ENCODE measurements at places on chromosomes 1 and 21.

DNA sequence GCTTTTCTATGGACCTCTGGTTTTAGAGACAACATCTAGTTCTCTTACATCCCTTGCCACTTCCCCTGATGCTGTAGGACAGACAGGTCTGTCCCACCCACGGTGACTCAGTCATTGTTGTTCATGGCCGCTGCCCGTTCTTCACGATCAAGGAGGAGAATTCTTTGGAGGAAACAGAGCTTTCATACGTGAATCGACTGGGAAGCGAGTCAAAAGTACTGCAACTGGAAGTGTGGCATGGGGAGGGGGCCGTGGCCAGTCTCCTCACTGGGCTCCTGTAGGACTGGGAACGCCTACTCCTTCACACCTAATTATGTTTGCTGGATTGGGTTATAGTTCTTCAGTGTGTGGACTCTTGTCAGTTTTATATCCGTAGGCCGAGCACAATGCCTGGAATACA, 4.4 kb upstream of the SLC37A1 start:
- DNase-seq, result no peak

DNA sequence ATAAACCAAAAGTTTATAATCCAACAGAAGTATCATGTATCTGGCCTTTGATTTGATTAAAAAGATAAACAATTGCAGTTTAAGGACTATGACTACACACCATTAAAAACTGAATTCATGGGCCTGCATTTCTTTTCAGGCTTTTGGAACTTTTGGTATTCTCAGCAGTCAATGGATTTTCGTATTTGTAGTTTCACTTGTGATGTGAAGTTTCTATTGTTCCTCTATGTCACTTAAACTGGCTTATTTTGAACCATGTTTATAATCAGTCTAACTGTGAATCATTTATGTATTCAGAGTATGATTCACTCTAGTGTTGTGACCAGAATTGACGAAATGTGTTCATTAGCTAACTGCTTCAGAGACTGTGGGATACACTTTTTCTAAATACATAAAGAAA, 132.9 kb downstream of the COQ8A start:
- DNase-seq, result no peak

DNA sequence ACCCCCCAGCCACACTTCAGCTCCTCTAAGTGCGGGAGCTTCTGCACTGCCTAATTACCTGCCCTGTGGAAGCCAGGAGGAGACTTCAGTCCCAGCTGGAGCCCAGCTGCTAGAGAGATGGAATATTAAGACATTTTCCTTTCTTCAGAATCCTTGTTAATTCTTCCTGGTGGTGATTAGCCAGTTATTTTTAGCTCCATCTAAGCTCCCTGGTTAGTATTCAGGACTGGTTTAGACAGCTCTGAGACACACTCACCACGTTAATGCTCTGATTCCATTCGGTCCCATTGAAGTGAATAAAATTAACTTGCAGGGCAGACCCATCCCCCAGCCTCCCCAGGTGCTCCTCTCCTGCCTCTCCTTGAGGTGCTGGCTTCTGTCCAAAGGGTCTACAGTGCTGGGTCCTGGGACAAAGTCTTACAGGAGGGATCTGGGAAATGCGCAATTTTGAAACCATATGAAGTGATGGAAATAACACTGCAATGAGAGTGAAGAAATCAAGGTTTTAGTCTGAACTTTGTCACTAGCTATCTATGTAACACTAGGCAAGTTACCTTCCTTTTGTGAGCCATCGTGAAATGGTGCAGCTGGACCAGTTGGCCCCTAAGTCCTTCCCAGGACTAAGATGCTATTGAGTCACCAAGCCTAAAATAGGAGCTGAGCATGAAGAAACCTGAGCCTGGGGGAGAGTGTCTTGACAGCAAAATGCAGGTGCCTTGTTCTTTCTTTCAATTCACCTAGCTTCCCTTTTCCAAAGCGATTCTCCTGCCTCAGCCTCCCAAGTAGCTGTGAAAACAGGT, 117.4 kb upstream of the ATP1A1 start:
- DNase-seq, result no peak

DNA sequence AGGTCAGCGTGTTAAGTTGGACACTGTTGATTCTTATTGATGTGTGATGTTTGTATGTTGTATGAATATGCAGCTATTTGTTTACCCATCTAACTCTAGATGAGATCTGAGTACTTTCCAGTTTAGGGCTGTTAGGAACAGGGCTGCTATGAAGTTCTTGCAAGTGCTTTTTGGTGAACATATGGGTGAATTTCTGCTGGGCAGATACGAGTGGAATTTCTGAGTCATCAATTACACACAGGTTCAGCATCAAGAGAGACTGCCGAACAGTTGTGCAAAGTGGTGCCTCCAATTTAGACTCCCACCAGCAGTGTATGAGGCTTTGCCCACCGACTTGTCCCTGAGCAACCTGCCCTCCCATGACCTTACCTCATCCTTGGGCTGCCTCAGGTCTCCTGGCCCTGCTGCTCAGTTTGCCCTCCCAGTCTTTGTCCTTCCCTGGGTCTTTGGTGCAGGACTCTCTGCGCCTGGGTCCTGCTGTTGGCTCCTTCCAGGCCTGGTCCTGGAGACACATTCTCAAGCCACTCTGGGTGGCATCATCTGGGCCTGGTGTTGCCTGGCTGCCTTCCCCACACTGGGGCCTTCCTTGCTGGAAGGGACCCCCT, 343.6 kb downstream of the PTPRU start:
- DNase-seq, result no peak

GRCh38 chr1:982765-983436, 1.0 kb upstream of the PERM1 start:
- DNase-seq, result no peak

Data from central memory CD4-positive, alpha-beta T cell (primary cell).